ENCODE measurements at places on chromosomes 12 and 14. TPM values are rescaled to one million over a fixed set of nuclear protein-coding genes. Genes with fewer than 3 reads are reported as not detected.

Gene LRR1
- 31.8 TPM for total RNA-seq

Gene PYGL
- 93.8 TPM for total RNA-seq

Gene SLC25A47
- total RNA-seq = not detected

Gene CMA1
- total RNA-seq = not detected

Gene CLEC4D
- not detected for total RNA-seq

Gene SMCO2
- not detected for total RNA-seq

Gene PPP1R3E
- total RNA-seq = 2.3 TPM

Gene SETD1B
- 8.9 TPM for total RNA-seq

Gene GPR84
- total RNA-seq = not detected

Gene ANKRD33
- 1.7 TPM for total RNA-seq

Gene LARP4
- 59.1 TPM for total RNA-seq

Gene SERPINA12
- not detected for total RNA-seq

Gene FAM222A
- 2.1 TPM for total RNA-seq

Gene GLI1
- total RNA-seq = 18.1 TPM

Gene RARG
- total RNA-seq = 50.2 TPM

Gene PTPRO
- total RNA-seq = 1.5 TPM

Gene MUCL1
- not detected for total RNA-seq

Gene DNAJC22
- total RNA-seq = 0.10 TPM

Gene COL2A1
- 24.6 TPM for total RNA-seq

Gene IL26
- total RNA-seq = not detected

Gene BHLHE41
- total RNA-seq = 3.7 TPM

Gene KCNJ8
- total RNA-seq = 2.3 TPM

Gene ADGRD1
- 0.08 TPM for total RNA-seq

Gene SMIM41
- total RNA-seq = 0.12 TPM

Gene KCNC2
- 0.10 TPM for total RNA-seq

Gene JKAMP
- 66.8 TPM for total RNA-seq

Gene CMKLR1
- total RNA-seq = 1.6 TPM

Gene TAMALIN
- 3.5 TPM for total RNA-seq

Gene RPS26
- total RNA-seq = 655 TPM

Gene CELA1
- total RNA-seq = not detected

Gene ATL1
- total RNA-seq = 7.0 TPM

Gene SYCP3
- total RNA-seq = 0.07 TPM

Gene VWF
- 0.31 TPM for total RNA-seq

Gene CDH24
- 17.8 TPM for total RNA-seq

Gene FOXA1
- total RNA-seq = not detected
